ENCODE measurements at places on chromosomes 5 and 9.

DNA sequence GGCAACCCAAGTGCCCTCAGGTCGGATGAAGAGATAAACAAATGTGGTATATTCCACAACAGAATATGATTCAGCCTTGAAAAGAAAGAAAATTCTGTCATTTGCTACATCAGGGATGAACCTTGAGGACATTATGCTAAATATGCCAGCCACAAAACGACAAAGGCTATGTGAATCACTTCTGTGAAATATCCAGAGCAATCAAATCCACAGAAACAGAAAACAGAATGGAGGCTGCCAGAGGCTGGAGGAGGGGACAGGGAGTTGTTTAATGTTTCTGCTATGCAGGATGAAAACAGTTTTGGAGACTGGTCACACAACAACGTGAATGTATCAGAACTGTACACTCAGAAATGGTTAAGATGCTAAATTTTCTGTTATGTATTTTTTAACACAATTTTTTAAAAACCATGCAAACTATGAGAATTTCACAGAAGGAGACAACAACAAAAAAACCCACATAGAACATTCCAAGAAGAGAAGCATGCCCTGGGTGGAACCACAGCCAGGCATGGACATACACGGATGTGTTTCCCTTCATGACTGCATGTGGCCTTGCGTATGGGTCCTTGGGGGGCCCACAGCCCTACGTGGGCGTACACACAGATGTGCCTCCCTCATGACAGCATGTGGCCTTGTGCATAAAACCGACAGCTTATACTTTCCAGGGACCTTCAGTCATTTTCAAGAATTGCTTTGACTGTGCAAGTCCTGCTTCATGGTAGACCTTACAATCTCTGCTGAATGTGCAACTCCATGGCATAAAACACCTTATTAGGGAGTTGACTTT, 146.7 kb downstream of the ROR2 start:
- no peak for DNase-seq

- no peak for DNase-seq
Measured at GRCh38 chr5:170599756-170600155, 95.9 kb downstream of the KCNIP1 start.

DNA sequence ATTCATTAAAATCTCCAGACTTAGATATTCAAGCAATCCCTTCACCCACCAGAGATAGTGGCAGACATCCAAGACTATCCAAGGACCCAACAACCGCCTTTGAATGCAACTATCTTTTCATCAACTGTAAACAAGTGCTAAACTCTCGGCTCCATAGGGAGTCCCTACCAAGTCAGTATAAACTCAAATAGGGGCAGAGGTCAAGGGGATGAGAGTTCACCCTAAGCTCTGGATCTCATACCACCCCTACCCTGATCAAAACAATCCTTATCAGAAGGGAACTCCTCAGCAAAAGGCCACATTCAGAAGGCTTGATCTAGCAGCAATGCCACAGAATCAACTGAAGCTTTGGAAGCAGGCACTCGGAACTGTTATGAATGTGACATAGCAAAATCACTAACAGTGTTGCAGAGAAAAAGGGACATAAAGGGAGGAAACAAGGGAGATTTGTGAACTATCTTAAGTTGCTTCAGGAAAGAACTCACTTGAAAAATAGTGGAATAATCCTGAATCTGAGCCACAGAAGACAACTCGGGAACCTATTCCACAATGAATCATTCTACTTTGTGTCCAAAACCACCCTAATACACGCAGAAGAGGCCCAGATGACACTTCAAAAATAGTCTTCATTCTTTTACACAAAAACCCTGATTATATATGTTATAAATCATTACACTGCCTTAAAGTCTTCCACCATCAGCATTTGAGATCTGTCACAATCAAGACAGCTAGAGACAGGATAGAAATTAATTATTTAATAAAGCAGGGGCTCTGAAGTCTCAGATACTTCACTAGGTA, 49.8 kb downstream of the NR6A1 start:
- DNase-seq = no peak

DNA sequence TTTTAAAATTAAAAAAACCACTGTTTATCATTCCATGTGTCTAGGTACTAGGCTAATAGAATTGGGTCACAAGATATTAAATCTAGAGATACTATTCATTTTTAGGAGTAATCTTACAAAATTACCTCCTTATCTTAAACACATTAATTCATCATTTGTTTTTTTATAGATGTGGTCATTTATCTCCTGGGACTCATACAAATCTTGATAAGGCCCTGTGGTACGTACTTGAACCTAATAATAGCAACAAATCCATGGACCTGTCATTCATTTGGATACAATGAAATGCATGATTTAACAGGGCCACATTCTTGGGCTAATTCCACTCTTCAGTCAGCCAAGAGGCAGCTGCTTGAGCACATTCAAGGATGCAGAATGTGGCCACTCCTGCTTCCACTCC, 66.4 kb upstream of the MARCHF11 start:
- DNase-seq = no peak

DNA sequence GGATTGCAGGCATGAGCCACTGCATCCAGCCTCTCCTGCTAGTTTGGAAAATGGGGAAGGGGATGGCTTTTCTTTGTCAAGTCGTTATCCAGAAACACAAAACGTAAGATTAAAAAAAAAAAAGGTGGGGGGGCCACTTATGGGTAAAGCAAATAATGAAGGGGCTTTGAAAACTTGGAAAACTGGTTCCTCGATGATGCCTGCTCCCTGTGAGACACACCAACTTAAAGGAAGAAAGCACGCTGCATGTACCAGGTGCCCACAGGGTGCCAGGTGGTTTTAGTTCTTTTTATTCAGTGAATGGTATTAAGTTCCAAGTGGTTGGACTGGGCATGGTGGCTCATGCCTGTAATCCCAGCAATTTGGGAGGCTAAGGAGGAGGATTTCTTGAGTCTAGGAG, 170.1 kb downstream of the GOLPH3 start:
- no peak for DNase-seq

GRCh38 chr5:15695215-15695731, 195.3 kb downstream of the FBXL7 start:
- DNase-seq = no peak

DNA sequence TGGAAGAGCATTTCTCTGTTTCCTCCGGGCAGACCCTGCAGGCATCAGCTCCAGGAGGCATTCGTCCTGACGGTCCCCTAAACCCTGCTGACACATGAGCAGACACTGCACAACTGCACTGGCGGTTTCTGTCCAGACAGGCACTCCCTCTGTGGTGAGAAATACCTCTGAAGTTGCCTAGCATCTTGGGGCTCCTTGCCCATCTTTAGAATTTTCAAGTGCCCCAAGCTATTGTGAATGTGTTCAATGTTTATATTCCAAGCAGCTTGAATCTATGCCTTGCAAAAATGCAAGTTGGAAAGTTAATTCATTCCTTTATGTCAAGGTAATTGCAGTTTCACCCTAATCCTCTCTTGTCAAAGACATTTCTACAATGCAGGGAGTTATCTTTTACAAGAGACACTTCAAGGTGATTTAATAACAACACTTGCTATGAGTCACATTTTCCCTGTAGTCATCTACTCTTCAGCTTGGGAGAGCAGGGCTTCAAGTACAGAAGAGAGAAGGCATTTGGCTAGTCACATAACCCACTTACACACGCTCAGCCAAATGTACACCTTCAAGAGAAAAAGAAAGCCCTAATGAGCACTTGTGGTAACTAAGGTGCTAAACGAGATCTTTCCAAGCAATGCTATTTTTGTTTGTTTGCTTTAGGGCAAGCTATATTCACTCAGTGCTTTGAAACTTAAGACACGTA, 302.5 kb downstream of the MLLT3 start:
- DNase-seq = peak; percentile 23
